ENCODE measurements at places on chromosomes 4 and X.

DNA sequence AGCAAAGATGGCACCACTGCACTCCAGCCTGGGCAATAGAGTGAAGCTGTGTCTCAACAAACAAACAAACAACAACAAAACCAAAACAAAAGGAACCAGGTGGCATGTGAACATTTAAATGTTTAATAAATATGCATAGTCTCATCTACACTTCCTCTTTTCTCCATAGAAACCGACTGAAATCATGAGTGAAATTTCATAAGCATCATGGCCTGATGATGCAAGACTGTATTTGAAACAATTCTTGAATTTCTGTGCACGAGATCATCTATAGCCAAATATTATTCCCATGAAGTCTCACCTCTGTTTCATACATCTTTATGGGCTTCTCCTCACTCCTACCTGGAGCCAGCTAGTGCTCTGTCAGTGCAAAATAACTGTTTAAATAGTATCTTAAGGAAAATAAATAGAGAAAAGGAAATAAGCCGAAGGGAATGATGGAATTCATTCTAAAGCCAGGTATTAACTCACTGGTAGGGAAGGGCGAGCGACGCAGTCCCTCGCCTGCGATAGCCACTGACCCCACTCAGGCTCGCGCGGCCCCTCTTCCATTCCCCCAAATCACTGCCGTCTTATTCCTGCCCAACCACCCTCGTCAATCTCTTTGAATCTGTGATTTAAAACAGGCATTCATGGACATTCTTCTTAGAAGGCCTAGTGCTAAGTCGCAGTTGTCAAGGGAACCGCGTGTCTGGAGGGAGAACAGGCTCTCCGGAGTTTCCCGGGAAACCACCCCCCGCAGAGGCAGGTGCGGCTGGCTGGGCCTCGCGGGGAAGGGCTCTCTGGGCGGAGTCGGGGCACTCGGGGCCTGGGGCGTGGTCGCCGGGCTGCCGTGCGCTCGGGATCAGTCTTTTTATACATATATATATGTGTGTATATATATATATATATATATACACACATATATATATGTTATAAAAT lies 52.4 kb upstream of the TRIM2 start:
- DNase-seq, result no peak

DNA sequence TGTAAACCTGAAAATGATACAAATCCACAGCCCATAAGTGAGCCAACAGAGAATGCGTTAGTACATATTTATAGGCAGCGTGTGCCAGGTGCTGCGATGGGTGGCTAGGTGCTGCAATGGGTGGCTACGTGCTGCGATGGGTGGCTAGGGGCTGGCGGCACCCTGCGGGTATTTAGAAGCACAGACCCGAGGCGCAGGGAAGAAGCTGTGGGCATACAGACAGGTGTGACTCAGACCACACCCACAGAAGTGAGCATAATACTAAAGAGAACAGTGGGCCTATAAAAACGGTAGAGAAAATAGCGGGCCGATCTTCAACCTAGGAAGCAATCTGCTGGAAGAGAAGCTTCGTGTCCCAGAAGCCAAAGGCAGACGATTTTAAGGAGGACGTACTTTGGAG lies 81.1 kb downstream of the FAT1 start:
- no peak for DNase-seq

DNA sequence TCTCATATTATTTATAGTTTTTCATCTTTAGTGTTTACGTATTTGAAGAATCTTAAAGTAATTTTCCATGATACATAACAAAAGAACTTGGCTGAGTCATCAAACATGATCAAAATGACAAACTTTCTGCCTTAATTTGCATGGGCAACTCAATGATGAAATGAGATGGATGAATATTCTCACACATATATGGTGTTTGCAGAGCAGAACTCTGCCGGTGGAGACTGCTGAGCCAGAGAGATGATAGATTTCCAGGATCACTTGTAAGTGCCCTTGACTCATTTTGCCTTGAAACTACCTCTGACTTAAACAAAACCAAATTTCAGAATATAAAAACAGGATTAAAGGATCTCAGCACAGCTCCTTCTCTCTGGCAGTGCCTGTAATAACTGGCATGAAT lies 38.2 kb downstream of the TRPC3 start:
- no peak for DNase-seq

- no peak for DNase-seq
These were observed 94.2 kb upstream of the MAMLD1 start for GRCh38 chrX:150268839-150269355.

- no peak for DNase-seq
These were observed 240.5 kb upstream of the HS3ST1 start for GRCh38 chr4:11669156-11669555.

DNA sequence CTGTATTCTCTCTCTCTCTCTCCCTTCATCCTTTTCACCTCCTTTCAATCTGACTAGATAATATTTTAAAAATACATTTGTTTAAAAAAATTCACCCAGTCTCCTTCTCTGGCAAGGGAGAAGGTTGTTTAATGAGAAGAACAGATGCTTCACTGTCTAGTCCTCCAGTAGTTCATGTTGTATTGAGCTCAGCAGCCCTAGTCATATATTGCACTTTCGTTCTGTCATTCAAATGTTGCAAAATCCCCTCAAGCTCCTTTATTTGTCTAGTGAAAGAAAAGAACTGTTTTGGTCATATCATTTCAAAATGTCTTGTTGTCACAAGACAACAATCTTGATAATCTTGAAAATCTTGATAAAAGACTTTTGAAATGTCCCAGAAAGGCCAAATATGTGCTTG lies 248.0 kb downstream of the GALNTL6 start:
- DNase-seq, result no peak

- no peak for DNase-seq
These were observed 31.6 kb downstream of the ETDC start for GRCh38 chrX:135340831-135341230.

DNA sequence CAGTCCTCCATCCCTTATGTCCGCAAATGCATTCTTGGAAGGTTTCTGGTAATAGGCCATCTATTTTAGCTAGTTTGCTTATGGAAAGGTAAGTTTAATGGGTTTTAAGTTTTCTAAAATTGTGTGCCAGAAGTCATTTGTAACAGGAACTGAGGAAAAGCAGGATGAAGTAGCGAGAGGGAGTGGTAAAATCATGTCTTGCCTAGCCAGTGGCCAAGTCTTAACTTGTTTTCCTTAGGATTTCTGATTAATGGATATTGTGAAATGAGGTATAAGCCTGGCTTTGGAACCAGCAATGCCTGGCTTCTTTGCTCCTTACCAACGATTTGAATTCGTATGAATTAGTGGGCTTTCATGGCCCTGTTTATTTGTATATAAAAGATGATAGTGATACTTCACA lies 7.3 kb downstream of the SEC24B start:
- DNase-seq, result no peak

DNA sequence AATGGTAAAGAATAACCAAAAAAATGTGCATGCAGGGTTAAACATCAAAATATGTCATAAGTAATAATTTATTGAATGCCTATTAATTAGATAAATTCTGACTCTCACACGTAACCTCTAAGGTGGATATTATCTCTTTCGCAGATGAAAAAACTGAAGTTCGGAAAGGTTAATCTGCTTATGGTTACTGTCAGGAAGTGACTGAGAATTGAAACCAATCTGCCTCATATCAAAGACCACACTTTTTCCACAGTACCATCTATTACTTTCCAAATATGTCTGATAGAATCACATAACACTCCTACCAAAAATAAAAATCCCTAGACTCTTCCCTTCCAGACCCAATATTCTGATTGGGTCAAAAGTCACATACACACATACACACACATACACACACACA lies 6.2 kb downstream of the CHIC2 start:
- DNase-seq, result no peak
